Fibroblast of the aortic adventitia (primary cell): ENCODE measurements at places on chromosomes 2 and 18. TPM values are rescaled to one million over a fixed set of nuclear protein-coding genes. Genes with fewer than 3 reads are reported as not detected.

DNA sequence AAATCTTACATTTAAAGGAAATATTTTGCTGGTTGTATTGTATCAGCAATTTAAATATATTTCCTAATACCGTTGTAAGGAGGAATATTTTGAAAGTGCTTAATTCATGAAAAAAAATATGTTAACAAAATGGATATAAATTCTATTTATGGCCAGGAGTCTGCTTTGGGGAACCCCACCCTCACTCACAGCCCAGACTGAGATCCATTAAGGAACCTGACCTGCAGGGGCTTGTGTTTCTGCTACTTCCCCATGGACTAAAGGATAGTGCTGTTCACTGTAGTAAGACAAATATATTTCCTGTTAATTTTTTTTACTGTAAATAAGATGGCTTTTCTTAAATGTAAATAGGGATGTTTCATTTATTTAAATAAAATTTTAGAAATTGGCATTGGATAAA is 221.9 kb upstream of the COL3A1 start:
- DNase-seq, result no peak

DNA sequence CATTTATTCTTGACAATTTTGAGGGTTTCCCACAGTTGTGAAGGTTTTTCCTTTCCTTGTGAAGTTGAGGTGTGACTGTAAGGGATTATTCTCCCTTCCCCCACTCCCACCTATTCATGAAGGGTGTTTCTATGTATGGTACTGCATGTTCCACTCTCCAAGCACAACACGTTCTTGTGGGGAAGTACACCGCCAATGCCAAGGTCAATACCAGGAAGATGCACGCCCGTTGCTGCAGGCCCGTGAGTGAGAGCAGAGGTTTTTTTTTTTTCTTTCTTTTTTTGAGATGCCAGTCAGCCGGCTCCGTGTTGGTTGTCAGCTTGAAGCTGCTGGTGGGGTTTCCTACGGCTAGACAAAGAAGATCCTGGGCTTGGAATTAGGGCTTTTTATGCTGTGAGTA is 38.6 kb upstream of the EPHA4 start:
- DNase-seq, result no peak

Gene CD28
- total RNA-seq, result not detected in 2 replicates

DNA sequence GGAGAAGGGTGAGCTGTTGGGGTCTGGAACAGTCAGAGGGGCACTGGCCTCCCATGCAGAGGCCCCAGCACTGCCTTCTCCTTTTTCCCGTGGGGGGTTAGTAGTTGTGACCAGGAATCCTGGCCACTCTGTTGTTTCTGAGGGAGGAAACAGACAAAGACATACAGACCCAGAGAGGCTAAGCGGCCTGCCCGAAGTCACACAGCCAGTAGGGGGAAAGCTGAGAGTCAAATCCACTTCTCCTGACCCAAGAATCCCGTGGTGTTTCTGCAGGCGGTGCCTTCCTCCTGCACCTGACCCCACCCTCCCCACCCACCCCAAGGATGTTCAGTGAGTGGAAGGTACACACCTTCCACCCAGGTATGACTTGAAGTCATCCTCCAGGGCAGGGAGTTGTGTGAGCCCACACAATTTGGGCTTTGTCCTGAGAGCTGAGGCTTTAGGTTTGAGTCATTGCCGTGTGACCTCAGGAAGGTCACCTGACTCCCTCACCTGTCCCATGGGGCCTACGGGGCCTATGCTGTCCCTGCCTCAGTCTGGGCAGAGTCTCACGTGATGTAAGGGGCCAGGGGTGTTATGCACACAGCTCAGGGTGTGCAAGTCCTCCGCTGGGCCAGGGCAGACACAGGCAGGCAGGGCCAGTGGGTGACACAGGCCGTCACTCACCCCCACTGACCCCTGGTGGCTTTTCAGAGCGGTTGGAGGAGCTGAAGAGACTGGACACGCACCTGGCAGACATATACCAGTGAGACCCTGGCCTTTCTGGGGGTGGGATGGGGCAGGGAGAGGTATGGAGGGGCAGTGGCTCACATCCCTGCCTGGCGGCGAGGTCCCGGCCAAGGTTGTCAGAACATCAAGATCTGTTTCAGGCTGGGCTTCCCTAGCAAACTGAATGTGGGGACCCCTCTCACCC is 5.0 kb downstream of the NT5DC4 start:
- DNase-seq, result no peak

- no peak for DNase-seq
Measured at GRCh38 chr18:60249388-60249787, 123.2 kb downstream of the MC4R start.

Gene SIX2
- total RNA-seq, result 2.9 and 8.3 TPM in 2 replicates

DNA sequence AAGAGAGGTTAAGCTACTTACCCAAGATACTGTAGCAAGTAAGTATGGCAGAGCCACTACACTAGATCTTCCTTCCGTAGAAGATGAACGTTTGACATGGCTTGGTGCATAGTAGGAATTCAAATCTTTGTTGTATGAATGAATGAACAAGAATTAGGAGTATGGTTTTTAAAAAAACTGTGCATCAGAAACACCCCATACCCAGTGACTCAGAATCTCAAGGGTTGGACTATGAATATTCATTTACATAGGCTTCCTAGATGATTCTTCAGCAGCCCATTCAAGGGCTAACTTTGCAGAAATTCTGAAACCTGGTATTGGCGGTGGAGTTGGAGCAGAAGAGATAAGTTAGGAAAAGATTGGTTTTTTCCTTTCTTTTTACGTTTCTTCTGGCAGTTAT is 5.4 kb downstream of the ACTR3 start:
- no peak for DNase-seq

- DNase-seq, result no peak
Measured at GRCh38 chr18:56003720-56004088, 415.7 kb upstream of the TCF4 start.

Gene UPP2
- total RNA-seq, result not detected in 2 replicates

Gene C2orf15
- not detected in 2 replicates for total RNA-seq

DNA sequence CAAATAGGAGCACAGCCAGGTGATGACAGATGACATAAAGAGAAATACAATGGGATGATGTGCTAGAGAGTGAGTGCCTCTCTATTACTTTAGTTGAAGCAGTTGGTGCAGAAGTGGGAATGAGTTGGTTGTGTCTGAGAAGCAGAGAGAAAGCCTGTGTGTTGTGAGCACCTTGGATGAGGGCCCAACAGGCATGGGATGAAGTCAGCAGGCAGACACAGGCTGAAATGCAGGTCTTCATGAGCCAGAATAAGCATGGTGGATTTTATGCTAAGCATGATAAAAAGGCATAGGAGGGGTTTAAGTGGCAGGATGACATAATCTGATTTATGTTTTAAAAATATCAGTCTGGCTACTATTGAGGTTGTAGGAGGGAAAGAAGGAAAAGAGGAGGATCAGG is 71.5 kb downstream of the KLHL14 start:
- no peak for DNase-seq

- no peak for DNase-seq
Measured at GRCh38 chr2:169014780-169015179, 16.3 kb downstream of the ABCB11 start.

DNA sequence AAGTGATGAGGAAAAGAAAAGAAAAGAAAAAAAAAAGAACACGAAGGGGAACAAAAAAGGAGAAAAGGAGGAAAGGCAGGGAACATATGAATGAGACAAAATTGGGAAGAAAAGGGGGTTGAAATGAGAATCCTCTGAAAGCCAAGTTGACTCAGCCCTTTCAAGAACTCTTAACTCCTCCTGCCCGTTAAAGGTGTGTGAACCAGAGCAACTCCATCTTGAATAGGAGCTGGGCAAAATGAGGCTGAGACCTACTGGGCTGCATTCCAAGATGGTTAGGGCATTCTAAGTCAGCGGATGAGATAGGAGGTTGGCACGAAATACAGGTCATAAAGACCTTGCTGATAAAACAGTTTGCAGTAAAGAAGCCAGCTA is 4.0 kb upstream of the POLE4 start:
- no peak for DNase-seq

GRCh38 chr2:118481299-118481698 is 366.1 kb downstream of the EN1 start:
- DNase-seq, result no peak

- DNase-seq, result no peak
Measured at GRCh38 chr2:80002568-80003157, 301.9 kb downstream of the LRRTM1 start.

- peak; percentile 96 for DNase-seq
Measured at GRCh38 chr18:22385718-22386117, 32.0 kb downstream of the CTAGE1 start.

GRCh38 chr2:218400167-218400929 is 680 bp downstream of the CTDSP1 start:
- DNase-seq, result no peak

Gene MMADHC
- total RNA-seq, result 169 and 177 TPM in 2 replicates

DNA sequence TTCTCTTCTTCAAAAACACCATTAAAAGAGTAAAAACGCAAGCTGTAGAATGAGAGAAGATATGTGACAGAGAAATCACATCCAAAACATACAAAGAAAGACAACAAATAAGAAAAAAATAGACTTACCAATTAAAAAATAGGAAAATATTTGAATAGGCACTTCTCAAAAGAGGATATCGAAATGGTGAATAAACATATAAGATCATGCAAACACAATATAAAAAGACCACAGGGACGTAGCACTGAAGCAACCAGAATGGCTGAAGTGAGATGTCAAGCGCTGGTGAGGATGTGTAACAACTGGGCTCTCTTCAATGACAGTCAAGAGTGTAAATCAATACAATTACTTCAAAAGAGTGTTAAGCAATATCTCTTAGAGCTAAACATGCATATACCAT is 202.3 kb downstream of the ZBTB7C start:
- no peak for DNase-seq

DNA sequence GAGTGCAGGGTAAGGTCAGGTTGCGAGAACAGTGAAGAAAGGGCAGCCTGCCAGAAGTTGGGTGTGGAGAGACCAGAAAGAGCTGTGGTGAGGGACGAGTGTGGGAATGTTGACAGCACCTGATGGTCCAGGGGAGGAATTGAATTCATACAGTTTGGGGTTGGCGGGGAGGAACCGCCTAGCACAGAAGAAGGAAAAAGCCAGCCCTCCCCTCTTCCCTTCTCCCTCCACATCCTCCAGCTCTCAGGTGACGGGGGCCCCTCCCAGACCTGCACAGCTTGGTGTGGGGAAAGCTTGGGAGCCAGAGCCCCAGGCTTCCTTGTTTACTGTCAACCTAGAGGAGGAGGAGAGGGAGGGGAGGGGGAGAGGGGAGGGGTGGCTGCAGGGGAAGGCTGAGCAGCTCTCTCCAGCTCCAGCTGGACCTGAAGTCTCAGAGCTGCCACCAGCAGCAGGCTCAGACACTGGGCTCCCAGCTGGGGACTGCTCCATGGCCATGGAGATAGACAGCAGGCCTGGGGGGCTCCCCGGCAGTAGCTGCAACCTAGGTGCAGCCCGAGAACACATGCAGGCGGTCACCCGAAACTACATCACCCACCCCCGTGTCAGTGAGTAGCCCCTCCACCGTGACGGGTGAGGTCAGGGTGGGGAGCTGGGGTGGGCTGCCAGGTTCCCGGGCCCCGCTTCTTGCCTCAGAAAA is at the start of gene ATP6V1B1:
Gene ATP6V1B1, plus strand, starts transcription at position 433 of the 697 bp plus-strand sequence. Its CDS starts 55 bp downstream, at position 488.
- DNase-seq, result no peak

- DNase-seq, result peak; percentile 5
Measured at GRCh38 chr2:193527146-193527545, 1332.4 kb upstream of the TMEFF2 start.

DNA sequence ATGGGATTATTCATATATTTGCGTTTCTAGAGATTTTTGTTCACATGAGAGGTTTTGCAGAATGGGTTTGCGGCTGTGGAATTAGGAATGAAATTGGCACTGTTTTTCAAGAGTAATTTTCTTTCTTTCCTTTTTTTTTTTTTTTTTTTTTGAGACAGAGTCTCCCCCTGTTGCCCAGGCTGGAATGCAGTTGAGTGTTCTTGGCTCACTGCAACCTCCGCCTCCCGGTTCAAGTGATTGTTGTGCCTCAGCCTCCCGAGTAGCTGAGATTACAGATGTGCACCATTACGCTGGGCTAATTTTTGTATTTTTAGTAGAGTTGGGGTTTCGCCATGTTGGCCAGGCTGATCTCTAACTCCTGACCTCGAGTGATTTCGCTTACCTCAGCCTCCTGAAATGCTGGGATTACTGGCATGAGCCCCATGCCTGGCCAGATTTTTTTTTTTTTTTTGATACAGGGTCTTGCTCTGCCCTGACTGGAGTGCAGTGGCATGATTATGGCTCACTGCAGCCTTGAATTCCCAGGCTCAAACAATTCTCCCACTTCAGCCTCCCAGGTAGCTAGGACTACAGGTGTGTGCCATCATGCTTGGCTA is 65.3 kb downstream of the MIB1 start:
- DNase-seq, result peak; percentile 13

GRCh38 chr2:217816396-217816869 is 186.4 kb downstream of the TNS1 start:
- no peak for DNase-seq

GRCh38 chr2:239544918-239545465 is 144.2 kb upstream of the HDAC4 start:
- no peak for DNase-seq

- DNase-seq, result no peak
Measured at GRCh38 chr2:132873738-132874137, 203.7 kb upstream of the LYPD1 start.

Gene IFIH1
- 7.7 and 9.7 TPM in 2 replicates for total RNA-seq

GRCh38 chr2:46825939-46826568 is 89.6 kb downstream of the MCFD2 start:
- DNase-seq, result peak; percentile 41

Gene CHRND
- total RNA-seq, result not detected in 2 replicates

GRCh38 chr2:143150287-143150686 is 21.1 kb downstream of the ARHGAP15 start:
- no peak for DNase-seq

DNA sequence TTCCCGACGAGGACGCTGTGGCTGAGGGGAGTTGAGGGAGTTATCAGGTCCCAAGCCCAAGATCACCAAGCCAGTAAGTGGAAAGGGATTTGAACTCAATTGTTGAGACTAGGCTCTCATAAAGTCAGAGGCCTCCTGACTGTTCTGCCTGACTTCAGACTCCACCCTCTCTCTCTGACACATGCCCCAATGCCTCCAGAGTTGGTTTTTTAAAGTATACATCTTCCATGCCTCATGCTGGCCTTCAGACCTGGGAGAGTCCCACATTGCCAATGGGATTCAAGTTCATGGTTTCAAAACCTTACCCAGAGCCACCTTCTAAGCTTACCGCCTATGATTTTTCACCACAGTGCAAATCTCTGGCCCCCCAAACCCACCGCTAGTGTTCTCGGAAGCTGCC is 100.8 kb downstream of the RTN4 start:
- no peak for DNase-seq

Gene SERPINB11
- total RNA-seq, result not detected in 2 replicates

- peak; percentile 37 for DNase-seq
Measured at GRCh38 chr2:96138179-96139145, at the start of gene ASTL. ASTL (minus strand) TSS chr2:96138502; CDS start chr2:96138436, 66 bp downstream.

DNA sequence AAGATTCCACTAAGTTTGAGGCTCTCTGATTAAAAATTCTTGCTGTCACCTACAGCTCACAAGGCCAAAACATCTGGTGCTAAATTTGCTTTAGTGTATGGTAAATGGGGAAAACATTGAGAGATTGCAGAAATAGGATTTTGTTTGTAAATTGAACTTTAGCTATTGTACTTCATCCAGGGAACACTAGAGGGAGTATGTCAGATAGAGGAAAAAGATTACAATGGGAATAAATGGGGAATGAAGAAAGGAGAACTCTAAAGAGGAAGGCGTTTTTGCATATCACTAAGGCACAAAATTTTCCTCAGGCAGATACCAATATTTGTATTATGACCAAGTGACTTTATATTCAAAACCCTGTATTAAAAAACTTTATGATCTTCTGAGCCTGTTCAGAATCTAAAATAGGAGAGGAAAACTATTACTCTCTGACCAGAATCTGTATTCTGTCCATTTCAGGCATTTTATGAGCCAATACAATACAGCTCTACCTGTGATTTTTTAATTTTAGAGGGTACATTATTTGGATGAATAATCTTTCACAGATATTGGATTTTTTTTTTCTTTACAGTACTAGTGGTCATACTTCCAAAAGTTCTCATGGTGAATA is 52.3 kb upstream of the ITGB6 start:
- DNase-seq, result peak; percentile 72
